ENCODE measurements at places on chromosomes 6 and 20.

DNA sequence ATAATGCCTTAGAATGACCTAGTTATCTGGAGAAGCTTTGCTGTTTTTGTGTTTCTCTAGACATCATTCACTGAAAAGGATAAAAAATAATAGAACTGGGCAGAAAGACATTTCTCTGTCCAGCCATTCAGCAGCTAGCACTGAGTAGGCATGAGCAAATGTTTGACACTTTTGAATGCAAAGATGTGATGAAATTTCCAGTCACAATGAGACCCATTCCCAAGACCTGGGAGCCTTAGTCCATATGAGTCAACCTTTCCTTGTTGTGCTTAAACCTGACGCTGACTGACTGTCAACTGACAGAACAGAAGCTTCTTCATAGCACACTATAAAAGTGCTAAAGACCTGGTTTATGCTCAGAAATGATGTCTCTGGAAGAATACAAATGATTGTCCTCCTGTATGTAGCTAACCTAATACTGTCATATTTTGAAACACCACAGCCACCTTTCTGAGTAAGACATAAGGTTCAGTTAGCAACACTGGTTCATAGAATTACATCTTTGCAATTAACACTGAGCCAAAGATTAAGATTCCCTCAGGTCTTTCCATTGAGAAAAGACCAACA lies 17.1 kb downstream of the RALGAPA2 start:
- DNase-seq: no peak

GRCh38 chr6:93219447-93219846 lies 199.9 kb downstream of the EPHA7 start:
- no peak for DNase-seq

DNA sequence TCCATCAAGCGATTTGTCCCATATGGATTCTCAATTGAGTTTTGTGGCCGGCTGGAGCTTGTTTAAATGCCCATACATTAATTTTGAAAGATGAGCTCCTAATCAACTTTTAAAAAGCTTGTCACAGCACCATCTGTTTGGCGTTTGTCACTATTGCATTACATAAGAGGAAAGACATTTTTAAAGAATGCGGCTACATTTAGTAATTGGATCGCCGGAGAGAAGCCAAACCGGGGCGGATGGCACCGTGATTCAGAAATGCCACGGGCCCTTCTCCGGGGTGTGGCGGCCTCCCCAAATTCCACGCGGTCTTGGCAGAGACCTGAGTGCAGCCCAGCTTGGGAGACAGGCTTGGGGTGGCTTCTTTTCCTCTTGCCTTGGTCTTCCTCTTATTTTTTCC lies 67.7 kb upstream of the ZNFX1 start:
- no peak for DNase-seq

- DNase-seq: no peak
Observed at GRCh38 chr6:68235326-68235784, 399.7 kb upstream of the ADGRB3 start.

DNA sequence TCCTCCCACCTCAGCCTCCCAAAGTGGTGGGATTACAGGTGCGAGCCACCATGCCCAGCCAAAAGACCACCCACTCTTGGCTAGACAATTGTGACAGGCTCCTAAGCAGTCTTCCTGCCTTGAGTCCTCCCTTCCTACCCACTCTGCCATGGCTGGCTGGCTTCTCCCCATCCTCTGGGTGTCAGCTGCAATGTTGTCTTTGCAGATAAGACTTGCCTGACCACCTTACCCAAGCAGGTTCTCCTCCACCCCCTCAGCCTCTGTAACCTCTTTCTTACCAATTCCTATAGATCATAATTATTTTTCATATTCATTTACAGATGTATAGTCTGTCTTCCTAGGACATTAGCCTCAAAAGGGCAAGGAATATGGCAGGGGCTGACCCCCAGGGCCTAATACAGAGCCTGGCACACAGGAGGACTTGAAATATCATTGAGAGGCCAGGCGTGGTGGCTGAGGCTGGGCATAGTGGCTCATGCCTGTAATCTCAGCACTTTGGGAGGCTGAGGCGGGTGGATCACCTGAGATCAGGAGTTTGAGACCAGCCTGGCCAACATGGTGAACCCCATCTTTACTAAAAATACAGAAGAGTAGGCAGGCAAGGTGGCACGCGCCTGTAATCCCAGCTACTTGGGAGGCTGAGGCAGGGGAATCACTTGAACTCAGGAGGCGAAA lies 28.7 kb upstream of the SPAG4 start:
- DNase-seq: no peak

DNA sequence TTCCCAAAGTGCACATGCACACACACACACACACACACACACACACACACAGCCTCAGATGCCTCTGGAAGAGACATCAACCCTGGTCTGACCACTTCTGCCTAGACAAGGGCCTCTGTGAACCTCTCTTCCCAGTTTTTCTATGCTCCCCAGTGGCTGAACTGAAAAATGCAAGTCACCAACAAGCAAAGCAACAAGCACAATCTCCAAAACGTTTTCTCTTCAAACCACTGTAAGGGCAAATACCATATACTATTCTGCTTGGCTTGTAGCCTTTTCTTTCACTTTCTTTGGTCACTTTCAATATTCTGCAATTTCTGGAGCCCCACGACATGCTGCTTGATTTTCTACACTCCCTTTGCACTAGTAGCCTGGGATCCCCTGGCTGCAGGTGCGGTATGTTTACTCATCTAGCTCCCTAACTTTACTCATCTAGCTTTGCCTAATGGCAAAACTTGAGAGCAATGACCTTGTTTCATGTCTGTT lies 121.4 kb upstream of the DST start:
- DNase-seq: no peak

DNA sequence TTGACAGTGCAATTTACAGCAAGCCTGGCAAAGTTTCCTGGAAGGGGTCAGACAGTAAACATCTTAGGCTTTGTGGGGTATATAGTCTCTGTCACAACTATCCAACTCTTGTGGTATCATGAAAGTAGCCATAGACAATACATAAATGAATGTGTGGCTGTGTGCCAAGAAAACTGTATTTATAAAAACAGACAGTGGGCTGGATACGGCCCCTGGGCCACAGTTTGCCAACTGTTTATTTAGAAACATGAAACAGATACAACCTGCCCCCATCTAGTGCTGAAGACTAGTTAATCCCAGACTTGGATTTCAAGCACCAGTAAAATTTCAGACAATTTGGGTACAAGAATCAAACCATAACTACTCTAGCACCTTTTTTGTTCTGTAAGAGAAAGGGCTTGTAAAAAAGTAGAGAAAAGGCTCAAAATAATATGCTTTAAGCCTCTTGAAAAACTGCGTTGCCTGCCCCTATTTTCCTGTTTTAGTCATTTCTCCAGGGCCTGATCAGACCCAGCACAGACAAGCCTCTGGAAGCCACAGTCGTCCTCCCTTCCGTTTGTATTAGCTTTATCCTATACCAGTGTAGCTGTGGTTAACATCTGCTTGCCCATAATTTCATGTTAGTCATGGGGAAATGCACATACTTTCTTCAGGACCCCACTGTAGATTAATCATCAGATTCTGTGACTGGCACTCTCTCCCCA lies 30.8 kb downstream of the JAG1 start:
- DNase-seq: no peak

DNA sequence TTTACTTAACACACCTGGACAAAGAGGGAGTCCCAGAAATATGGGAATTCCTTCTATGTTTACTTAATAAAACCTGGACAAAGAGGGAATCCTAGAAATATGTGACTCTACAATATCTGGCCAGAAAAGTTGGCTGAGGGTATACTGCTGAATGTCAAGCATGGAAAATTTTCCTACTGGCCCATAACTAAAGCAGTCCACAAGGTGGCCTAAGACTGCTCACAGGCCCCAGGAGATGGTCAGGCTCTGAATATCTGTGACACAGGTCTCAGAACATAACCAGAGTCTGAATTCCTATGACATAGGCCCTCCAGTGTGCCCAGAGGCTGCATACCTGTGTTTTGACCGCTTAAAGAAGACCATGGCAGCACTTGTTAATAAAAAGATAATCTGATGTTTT lies 578.2 kb upstream of the NRSN1 start:
- no peak for DNase-seq

DNA sequence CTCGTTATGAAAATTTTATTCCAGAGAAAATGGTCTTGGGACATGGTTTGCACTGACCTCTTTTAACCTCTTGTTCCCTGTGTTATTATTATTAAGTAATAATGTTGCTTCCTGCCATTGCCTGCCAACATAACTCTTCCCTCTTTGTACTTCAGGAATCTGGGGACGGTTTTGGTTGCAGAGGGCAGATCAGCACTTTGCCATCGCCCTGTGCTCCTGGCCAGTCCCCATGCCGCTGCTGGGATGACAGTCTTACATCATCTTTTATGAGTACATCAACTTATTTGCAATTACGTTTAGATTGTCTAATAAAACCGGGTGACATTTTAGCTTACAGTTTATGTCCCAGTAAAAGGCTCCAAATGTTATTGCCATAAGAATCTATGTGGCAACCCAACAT lies 157.2 kb downstream of the CDH26 start:
- no peak for DNase-seq

DNA sequence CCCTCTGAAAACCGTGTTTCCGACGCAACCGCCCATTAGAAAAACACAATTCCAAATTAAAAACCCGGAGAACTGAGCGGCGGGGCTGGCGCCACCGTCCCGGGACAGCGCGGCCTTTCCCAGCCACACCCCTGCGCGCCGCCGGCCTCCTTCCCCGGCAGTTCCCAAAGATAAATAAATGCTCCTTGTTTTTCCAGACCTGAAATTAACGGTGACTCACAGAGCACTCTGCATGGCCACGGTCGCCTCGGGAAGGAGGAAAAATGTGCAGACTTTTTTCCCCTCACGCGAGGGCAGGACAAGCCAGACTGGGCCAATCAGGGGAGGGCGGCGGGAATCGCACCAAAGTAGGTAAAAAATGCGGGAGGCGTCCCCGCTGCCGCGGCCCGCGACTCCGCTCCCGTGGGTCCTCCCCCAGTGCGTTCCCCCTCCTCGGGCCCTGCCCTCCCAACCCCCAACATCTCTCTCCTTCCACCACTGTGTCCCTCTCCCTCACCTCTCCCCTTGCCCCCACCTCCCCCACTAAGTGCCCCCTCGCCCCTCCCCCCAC lies 828 bp upstream of the DSTN start:
- DNase-seq: no peak

DNA sequence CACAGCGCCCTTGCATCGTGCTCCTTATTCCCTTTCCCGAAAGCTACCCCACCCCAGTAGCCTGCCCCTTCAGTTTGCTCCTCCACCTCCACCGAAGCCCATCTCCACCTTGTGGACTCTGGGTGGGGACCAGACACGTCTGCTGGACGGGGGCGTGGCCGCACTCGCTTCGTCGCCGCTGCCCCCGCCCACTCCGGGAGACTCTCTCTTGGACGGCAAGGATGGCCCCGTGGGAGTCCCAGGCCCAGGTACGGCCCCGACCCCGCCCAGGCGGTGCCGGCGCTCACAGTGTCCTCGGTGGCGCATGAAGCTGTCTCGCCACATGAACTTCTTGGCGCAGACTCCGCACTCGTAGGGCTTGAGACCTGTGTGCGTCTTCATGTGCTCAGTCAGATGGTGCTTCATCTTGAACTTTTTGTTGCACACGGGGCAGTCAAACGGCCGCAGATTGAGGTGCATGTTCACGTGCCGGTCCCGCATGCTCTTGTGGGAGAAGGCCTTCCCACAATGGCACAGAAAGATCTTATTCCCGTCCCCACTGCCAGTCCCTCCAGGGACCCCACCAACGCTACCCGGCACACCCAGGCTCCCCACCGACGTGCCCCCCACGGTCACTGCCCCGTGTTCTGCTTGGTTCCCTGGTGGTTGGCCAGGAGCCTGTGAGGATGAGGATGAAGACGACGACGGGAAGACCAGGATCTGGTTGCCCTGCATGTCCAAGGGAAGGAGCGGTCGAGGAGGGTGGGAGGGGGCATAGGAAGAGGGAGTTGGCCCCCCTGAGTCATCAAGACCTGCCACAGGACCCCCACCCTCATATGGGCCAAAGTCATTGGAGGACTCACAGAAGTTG lies 1.3 kb upstream of the TAPBP start:
- DNase-seq: no peak

DNA sequence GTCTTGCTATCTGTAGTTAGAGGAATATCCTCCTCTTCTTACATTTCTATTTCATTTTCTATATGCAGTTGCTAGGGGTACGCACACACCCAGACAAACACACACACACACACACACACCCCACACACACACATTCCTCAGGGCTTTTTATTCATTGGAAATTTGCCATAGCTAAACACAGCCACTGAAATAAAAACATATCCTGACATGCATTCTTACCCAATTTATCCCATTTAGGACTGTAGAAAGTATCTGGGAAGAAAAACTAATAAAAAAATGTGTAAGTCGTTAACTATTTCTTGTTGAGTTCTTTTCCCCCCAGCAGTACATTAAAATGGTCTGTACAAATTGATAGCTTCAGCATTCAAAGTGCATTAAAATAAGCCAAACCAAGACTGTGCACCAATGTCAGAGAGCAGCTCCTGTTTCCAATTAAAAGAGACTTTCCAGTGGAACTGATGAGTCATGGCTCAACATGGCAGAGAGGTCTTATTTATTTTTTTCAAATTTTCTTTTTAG lies 357.9 kb upstream of the AGPAT4 start:
- DNase-seq: peak; percentile 58

DNA sequence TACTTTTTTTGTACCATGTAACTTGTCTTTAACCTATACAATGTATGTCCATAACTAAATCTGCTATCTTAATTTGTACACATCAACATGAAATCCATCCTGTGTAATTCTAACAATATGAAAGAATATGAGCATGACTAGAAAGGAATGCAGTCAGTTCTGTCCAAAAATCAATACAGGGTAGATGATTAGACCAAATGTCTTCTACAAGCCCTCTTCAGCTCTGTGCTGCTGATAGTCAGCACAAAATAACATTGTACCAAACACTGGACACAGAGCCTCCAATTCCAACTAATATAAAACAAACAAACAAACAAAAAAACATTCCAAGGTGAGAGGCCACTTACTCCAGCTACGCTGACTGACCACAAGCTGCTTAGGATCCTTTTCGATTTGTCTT lies 301.4 kb upstream of the IRAK1BP1 start:
- DNase-seq: no peak

GRCh38 chr6:33868141-33868540 lies 64.3 kb upstream of the MLN start:
- DNase-seq: no peak

- no peak for DNase-seq
Observed at GRCh38 chr6:36659271-36659670, 19.2 kb upstream of the CDKN1A start.

GRCh38 chr6:126914801-126915200 lies 203.7 kb upstream of the RSPO3 start:
- DNase-seq: no peak

Measured in smooth muscle cell of the brain vasculature (primary cell).